ENCODE measurements at places on chromosomes 2 and 18.

GRCh38 chr18:37574113-37574512, 8.5 kb upstream of the CELF4 start:
- DNase-seq = no peak

DNA sequence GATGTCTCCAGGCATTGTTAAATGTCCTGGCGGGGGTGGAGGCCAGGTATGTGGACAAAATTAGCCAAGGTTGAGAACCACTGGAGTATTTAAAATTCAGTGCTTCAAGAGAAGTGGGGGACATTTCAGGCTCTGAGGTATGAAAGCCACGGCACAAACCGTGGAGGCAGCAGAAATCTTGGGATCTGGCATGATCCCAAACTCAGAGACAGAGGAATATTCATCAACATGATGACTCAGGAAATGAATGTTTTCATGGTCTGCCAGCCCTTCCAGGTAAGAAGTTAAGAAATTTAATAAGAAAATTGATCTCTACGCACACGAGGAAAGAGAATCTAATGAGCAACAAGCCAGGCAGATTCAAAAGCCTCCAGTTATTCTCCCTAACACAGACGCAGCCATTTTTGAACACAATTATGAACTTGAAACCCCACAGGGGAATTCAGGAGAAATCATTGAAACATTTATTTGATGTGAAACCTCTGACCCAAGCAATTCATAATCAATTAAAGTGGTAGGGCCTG, 11.3 kb upstream of the GRP start:
- no peak for DNase-seq

DNA sequence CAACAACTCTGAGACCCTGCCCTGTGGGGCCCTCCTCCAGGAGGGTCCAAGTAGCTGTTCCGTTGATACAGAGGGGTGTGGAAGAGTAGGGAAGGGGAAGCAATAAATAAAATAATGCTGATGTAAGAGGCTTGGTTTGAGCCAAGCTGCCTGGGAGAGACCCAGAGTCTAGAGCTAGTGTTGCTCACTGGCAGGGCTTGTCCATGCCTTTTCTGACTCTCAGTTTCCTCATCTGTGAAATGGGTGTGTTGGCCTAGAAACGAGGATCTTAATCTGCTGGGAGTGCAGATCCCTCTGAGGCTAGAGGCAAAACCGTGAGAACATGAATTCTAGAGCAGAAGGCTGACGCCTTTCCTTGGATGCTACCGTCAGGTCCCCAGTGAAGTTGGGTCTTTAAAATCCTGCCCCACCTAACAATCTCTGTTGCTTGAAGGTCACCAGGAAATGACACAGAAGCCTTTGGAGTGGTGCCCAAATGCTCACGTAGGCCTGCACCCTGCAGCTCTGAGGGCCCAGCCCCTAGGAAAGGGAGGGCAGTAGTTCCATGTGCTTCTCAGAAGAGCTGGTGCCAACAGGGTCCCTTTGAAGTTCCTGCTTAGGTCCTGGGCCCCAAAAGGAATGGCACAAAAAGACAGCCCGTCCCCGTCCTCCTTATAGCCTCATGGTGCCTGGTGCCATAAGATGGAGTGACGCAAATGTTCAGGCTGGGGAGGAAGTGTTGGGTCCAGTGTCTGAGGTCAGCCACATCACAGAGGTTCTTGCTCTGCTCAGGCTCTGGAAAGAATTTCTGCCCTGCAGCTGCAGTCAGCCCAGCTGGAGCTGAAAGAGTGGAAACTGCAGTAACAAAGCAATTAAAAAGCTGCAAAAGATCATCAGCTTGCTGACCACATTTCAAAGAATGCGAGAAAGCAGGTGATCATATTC, 73.2 kb upstream of the SMAD2 start:
- DNase-seq = no peak

DNA sequence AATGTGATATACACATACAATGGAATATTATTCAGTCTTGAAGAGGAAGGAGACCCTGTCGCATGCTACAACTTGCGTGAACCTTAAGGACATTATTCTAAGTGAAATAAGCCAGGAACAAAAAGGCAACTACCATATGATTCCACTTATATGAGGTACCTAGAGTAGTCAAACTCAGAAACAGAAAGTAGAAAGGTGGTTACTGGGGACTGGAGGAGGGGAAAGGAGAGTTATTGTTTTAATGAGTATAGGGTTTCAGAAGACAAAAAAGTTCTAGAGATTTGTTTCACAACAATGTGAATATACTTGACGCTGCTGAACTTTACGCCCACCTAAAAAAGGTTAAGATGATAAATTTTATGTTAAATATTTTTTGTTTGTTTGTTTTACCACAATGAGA, 47.0 kb downstream of the CXCR4 start:
- DNase-seq = no peak

DNA sequence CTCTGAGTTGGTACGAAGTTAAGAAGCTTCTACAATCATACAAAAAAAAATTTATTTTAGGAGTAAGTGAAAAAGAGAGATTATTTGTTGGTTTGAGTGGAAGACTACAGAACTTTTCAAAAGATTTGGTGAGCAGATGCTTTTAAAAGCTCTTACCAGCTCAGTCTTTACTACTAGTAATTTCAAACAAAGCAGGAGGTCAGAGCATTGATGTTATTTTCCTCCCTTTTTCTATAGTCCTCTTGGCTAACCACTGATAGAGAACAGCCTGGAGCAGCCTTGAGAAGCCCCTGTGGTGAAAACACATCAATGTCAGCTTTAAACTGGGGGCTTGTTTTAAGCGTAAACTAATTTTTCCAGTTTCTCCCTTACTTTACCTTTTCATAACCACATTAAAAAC, 559.3 kb upstream of the CDH2 start:
- no peak for DNase-seq

DNA sequence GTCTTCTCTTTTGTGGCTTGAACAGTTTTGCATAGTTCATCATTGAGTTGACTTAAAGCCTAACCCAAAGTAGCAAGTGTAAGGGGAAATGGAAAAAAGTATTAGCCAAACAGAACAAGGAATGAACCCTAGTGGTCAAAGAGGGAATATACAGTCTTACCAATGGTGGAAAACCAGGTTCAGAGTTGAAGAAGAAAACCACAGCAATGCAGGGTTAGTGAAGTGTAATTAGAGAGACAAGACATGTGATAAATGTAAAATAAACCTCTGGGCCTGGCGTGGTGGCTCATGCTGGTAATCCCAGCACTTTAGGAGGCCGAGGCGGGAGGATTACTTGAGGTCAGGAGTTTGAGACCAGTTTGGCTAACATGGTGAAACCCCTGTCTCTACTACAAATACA, 2.4 kb downstream of the TTN start:
- DNase-seq = no peak

DNA sequence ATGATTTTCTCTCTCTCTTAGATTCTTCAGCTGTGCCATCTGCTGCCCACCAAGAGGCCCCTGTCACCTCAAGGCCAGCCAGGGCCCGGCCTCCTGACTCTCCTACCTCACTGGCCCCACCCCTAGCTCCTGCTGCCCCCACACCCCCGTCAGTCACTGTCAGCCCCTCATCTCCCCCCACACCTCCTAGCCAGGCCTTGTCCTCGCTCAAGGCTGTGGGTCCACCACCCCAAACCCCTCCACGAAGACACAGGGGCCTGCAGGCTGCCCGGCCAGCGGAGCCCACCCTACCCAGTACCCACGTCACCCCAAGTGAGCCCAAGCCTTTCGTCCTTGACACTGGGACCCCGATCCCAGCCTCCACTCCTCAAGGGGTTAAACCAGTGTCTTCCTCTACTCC, 9.4 kb upstream of the GMPPA start:
- DNase-seq = no peak

DNA sequence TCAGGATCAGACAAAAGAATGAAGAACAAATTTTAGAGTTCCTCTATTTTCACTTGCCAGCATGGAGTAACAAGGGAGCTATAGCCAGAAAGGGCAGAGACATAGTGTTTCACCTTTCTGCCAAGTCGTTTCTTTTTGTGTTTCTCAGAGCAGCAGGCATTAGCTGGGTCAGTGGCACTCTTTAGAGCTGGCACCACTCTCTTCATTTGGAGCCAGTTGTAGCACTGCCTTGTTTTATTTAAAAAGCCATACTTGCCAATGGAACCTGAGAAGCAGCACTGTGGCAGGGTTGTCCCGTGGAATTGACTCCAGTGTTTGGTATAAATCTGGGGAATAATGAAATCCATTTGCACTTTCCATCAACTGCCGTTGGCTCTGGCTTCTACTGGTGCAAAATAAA, 64.0 kb downstream of the LRRTM4 start:
- DNase-seq = no peak

- DNase-seq = no peak
These were observed 954.3 kb upstream of the ACVR2A start for GRCh38 chr2:146890491-146890890.

- no peak for DNase-seq
These were observed 521.0 kb upstream of the MYT1L start for GRCh38 chr2:2851806-2852777.

- no peak for DNase-seq
These were observed 9.3 kb upstream of the MTERF4 start for GRCh38 chr2:241111440-241111805.

- DNase-seq = no peak
These were observed 1200.9 kb downstream of the DSC3 start for GRCh38 chr18:29841631-29842030.

DNA sequence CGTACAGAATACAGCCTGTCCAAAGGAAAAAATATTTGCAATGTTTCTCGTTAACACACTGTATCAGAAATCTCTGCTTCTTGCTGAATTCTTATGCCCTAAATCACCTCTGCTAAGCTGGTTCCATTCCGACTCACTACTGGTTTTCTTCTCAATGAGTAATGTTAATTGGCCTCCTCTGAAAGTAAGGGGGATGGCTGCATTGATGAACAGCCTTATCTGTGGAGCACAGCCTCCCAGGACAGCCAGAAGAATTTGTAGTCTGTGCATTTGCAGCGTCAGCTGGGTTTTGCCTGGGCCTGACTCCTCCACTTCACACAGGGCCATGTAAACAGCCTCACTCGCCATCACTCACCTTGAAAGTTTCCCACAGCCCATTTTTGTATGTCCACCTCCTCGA, 127.7 kb downstream of the RNF152 start:
- no peak for DNase-seq

DNA sequence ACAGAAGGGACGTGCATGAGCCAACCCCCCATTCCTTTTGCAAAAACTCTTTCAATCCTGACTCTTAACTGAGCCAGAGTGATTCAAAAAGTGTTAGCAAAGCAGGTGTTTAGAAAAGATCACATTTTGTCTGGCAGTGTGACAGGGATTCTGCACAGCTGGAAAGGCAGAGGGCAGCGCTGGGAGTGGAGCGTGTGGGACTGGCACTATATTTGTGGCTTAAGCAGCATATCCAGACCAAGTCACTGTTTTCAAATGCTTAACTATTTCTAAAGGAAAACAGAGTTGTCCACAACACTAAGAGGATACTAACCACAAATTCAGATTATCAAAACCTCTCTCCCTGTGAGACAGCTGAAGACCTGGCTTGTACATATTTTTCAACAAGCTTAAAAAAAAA, 19.0 kb downstream of the CABYR start:
- DNase-seq = no peak

DNA sequence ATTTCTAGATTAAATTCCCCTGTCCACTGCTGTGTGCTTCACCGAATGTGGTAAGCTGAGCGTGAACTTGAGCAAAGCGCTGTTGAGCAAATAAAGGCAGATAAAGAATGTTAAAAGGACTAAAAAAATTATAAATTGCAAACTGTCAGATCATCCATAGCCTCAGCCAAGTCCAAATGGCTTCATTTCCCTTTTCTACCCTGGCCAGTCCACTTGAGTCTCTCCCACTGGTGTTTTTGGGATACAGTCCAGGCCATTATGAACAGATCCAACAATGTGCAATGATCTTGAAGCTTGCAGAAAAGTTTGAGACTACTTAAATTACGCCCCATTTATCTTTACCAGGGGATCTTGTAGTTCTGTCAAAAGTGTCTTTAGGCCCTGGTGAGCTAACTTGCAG, 254.6 kb upstream of the PIK3C3 start:
- DNase-seq = no peak

GRCh38 chr2:105990624-105991023, 203.5 kb downstream of the UXS1 start:
- DNase-seq = no peak

DNA sequence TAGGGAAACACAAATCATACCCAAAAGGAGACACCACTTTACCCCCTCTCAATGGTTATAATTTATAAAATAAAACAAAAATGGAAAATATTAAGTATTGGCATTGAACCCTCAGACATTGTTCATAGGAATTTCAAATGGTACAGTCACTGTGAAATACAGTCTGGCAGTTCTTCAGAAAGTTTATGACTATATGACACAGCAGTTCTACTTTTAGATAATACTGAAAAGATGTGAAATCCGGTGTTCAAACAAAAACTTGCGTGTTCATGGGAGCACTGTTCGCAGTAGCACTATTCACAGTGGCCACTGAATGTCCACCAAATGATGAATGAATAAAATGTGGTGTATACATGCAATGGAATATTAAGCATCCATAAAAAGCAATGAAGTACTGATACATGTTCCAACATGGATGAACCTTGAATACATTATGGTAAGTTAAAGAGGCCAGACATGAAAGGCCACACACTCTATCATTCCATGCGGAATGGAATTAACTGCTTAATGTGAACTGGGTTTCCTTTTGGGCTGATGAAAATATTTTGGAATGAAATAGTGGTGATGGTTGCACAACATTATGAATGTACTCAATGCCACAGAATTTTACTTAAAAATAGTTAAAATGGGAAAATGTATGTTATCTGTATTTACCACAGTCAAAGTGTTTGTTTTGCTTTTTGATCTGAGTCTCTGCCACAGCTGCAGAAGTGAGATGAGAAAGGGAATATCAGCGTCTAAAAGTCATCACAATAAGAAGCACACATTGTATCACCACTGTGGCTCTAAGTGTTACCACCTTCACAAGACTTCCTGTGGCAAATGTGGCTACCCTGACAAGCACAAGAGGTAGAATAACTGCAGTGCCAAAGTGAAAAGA, 864.6 kb downstream of the SUCLG1 start:
- DNase-seq = no peak

DNA sequence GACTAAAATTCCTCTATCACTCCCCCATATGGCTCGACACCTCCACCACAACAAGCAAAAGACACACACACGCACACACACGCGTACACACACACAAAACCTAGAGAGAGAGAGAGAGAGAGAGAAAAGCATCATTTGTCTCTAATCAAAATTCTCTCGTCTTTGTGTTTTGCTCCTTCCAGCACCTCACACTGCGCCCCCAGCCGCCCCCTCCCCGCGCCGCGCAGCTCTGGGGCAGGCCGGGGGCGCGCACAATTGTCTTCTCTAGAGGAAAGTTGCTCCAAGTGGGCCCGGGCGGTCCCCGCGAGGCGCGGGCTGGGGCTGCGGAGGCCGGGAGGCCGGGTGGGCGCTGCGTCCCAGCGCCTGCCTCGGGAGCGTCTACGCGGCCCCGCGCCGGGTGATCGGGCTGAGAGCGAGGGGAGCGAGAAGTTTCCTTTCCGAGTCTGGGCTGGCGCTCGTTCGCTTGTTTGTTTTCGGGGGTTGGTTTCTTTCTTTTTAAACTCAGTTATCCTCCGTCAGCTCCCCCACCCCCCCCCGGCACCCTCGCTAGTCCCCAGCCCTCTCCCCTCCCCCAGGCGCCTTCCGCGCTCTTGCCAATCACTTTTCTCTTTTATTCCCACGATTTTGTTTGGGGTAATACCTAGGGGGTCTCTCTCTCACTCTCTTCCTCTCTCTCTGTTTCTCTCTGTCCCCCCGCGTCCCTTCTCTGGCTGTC, 4.1 kb downstream of the ZEB2 start:
- DNase-seq = no peak

All from stimulated activated CD4-positive, alpha-beta T cell treated with anti-CD3 and anti-CD28 coated beads, Interleukin-2, amount 100 ng/mL, for 4 hours (primary cell).